Left renal pelvis (tissue), 4 donors: ENCODE measurements at places on chromosomes 5 and 9.

- DNase-seq: no peak
Observed at GRCh38 chr9:110802416-110803035, 133.9 kb downstream of the MUSK start.

DNA sequence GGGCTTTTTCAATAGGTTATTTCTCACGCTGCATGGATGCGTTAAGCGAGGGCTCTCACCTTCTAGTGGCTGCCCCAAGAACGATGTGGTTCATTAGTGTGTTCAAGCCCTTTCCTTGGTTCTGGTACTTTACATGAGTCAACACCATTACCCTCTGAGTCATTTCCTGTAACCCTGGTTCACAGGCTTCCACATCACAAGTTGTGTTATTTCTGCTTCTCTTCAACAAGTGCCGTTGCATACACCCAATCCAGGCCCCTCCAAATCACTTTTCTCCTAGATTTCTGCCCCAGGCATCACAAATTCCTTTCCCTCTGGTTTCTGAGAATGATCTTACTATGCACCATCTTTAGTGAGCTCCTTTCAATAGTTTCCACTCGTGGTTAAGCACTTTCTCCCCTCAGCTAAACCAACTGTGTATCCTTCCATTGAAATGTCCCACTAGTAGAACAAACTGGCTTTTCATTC, 69.5 kb upstream of the RAD23B start:
- no peak for DNase-seq

DNA sequence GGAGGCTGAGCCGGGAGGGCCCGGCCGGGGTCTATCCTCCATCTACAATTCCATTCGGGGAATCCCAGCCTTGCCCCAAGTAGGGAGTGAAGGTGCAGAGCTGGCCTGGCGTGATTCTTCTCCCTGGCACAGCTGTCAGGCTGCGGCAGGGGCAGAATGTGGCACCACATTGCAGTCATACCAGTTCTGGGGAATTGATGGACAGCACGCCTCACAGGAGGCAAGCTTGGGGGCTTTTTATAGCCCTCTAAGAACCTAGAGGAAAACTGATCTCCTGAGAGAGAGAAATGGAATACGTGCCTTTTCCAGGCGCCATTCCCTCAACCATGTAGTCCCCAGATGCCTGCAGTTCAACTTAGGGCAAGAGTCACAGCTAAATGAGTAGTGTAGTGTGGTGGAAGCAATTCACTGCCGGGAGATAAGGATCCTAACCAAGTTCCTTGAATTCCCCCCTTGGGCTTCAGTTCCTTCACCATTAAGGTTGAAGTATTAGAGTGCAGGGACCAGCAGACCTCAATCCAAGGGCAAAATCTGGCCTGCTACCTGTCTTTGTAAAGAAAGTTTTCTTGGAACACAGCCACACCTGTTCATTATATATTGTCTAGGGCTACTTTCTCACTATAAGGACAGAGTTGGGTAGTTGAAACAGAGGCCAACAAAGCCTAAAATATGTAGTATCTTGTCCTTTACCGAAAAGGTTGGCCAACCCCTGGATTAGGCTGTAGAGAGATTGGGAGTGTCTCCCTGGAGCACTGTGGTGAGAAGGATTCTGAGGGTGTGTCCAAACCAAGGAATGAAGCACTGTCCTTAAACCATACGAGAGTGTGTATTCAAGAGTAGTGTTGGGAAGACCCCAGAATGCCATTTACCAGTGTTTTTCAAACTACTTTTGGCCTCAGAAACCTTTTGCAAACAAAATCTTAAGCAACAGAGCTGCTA, 10.6 kb downstream of the AFAP1L1 start:
- DNase-seq: no peak

GRCh38 chr5:123460296-123460729, 37.1 kb upstream of the CEP120 start:
- no peak for DNase-seq
